Thyroid gland (tissue), 4 donors: ENCODE measurements at places on chromosomes 7 and 10.

DNA sequence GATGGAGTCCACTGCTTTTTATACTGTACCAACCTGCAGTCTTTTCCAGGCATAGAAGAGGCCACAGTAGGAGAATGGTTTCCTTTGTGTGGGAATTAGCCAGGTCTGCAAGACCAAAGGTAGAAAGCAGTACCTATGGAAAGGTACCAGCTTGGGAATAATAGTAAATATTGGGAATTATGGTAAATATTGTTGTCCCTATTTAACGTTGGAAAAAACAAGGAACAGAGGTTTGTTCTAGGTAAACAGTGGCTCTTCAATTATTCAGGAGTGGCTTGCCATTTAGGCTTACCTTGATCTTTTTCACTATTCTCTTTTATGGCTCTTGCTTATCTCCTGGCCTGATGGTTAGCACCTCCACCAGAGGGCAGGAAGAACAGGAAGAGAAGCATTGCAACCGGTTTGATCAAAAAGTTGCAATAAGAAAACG lies 43.9 kb upstream of the GSAP start:
- DNase-seq = no peak

DNA sequence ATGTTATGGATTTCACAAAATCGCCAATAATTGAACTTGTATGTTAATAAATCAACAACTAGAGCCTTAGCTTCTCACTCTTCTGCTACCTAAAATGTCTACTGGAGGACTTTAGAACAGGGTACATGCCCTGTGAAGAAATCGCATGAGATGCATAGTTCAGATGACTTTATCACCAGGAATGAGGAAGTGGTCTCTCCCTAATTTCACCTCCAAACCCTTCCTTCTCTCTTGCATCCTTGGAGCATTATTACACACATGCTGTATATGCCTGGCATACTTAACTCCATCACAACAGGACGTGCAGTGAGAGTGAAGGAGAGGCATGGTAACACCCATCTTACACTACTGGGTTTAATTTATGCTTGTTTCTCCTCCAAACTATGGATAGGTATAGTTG lies 27.8 kb downstream of the RHEB start:
- no peak for DNase-seq

DNA sequence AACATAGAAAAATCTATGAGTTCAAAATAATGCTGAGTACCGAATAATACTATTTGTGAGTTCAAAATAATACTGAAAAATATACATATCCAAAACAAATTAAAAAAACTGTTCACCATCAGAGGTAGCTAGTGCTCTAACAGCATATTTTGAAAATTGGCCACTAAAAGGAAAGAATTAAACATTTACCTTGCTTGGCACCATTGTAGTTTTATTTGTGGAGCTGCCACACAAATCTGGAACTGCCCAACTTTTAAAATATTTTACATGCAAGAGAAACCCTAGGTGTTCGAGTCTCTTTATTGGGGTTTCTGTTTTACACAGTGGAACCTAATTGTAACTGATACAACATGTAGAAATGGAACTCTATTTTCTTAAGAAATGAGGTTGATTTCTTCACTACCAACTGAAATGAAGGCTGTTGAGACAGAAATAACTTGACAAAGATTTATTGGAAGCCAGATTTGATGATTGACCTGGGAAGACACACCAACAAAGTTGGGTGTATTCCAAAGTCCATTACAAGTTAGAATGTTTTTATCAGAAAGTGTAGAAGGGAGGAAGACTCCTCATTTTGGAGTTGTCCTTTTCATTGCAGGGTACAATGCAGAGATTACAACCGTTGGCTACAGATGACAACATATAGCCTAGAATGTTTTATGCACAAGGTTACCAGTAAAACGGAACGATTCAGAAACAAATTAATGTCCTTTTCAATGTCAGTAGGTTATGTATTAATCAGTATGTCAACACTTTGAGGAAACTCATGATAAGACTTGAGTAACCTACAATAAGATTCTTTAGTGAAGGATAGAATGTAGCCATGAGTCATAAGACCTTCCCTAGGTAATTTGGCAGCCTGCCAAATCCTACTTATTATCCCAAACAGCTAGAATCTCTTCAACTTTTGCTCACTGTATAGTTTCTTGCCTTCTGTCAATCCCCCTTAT lies 73.8 kb upstream of the PAPSS2 start:
- no peak for DNase-seq

DNA sequence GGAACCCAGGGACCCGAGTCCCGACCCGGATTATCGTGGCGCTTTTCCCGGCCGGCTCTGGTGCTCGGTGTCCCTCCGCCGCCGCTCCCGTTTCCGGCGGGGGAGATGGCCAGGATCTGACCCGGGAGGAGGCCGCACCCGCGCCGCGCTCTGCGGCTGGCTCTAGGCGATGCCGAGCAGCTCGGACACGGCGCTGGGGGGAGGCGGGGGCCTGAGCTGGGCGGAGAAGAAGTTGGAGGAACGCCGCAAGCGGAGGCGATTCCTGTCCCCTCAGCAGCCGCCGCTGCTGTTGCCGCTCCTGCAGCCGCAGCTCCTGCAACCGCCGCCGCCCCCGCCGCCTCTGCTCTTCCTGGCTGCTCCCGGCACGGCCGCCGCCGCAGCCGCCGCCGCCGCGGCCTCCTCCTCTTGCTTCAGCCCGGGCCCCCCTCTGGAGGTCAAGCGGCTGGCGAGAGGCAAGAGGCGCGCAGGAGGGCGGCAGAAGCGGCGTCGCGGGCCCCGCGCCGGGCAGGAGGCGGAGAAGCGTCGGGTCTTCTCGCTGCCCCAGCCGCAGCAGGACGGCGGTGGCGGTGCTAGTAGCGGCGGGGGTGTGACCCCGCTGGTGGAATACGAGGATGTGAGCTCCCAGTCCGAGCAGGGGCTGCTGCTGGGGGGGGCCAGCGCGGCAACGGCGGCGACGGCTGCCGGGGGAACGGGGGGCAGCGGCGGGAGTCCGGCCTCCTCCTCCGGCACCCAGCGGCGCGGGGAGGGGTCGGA lies 593 bp downstream of the CDK13 start:
- peak; percentile 55 for DNase-seq

- DNase-seq = no peak
Measured at GRCh38 chr10:111246814-111247452, 170.1 kb downstream of the ADRA2A start.

DNA sequence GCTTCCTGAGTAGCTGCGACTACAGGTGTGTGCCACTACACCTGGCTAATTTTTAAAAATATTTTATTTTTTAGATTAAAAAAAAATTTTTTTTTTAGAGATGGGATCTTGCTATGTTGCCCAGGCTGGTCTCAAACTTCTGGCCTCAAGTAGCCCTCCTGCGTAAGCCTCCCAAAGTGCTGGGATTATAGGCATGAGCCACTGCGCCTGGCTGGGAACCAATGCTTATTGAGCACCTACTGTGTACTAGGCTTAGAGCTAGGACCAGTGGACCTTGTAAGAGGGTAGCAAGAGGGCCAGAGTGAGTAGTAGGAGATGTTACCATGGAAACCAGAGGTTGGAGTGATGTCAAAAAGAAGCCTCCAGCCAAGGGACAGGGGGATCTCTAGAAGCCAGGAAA lies 31.2 kb downstream of the COL26A1 start:
- no peak for DNase-seq

DNA sequence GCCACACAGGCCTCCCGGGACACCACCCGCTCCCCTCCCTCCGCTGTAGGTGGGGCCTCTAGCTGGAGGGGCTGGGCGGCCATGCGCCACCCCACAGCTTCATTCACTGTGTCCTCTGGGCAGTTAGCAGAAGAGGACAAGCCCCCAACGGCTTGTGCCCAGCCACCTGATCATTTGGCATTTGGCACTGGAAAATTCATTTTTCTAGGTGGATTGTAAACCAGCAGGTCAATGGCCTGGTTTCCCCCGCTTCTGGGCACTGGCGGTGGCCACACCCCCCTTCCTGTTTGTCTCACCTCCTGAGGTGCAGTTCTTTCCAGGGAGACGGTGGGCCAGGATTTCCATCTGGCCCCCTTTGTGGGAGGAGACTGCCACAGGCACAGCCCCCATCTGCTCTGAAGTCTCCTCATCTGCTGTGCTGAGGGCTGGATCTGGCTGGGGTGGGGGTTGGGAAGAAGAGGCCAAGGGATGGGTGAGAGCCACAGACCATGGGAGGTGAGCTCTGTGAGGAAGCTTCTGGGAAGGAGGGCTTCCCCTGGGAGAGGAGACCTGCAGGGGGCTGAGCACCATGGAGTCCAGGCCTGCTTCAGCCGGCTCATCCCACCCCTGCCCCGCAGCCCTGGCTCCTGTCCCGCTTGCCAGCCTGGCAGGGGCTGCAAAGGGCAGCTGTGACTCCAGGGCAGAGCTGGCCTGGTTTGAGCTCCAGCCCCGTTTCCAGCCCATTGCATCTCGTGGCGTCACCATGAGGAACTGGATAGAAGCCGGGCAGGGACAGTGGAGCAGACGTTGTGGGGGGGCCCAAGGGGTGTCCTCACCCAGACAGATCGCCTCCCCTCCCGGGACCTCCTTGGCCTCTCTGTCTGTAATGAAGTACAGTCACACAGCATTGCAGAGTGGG lies 40.1 kb upstream of the SLC29A3 start:
- no peak for DNase-seq

DNA sequence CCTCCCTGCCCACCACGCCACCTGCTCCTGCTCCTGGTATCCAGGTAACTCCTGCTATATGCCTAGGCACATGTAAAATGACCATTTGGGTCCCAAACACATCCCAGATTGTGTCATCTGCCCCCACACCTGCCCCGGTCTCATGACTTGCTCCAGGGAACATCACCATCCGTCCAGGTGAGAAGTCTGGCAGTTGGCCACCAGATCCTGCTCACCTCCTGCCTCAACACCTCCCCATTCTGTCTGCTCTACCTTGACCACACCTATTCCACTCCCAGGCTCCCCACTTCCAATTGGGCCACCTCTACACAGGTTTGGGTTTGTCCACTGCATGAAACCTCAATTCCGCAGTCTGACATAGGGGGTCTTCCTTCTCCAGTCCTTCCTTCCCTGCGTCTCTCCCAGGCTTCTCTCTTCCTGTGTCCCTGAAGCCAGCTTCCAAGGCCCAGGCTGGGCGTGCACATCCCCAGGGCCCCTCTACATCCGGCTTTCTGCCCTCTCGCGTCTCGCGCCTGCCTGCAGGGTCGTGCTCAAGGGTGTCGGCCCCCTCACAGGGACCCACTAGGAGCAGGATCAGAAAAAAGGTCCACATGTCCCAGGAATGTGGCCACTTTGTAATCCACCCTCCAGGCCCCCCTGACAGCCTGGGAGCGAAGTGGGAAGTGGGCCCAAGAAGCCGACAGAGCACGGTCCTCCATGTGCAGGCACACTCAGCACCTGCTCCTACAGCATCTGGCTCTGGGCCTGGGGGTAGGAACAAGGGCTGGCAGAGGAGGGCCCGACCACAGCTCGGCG lies 49.3 kb upstream of the DAGLB start:
- DNase-seq = no peak

DNA sequence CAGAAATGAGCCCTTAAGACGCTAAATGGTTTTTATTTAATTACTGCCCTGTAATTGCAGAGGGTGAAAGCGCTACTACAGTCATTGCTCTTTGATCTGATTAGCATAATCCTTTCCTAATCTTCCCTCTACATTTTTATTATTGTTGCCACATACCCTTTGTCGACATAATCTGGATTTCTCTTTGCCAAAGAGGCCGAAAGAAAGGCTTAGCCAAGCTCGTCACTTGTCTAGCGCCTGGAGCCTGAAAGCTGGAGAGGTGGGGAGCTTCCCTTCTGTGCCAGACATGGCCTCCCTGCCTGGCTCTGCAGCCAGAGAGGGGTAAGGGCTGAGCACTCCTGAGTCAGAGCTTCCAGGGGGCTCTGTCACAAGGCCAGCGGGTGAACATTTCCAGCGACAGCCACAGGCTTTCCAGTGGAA lies 145.9 kb downstream of the PRKAG2 start:
- DNase-seq = no peak

DNA sequence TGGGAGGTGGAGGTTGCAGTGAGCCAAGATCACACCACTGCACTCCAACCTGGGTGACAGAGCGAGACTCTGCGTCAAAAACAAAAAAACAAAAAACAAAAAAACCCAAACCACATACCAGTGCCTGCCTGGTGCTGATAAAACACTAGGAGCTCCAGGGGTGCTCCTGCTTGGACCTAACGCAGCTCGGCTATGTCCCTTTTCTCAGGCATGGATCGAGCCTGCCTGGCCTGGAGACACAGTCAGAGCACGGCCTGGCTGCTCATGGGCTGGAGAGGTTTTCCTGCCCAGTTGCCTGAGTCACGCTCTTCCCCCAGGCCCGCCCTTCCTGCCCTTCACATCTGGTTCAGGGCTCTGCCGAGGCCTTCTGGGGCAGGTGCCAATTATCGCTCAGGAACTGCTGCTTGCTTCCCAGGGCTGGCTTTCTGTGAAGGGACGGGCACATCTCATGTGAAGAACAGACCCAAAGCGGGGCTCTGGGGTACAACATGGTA lies 12.6 kb upstream of the NPFFR1 start:
- peak; percentile 77 for DNase-seq
